Testis (tissue), 5 donors: ENCODE measurements at places on chromosomes 5 and 9. TPM values are rescaled to one million over a fixed set of nuclear protein-coding genes. Genes with fewer than 3 reads are reported as not detected.

DDX4 gene
- polyA plus RNA-seq = 165 TPM

PCA3 gene
- not detected for polyA plus RNA-seq

DMRT2 gene
- 2.1 TPM for polyA plus RNA-seq

DROSHA gene
- 23.3 TPM for polyA plus RNA-seq

CDX1 gene
- polyA plus RNA-seq = 3.4 TPM

SPINK7 gene
- polyA plus RNA-seq = not detected

SLC34A1 gene
- not detected for polyA plus RNA-seq

SLC23A1 gene
- polyA plus RNA-seq = 0.34 TPM

PELO gene
- 10.6 TPM for polyA plus RNA-seq

ZCCHC10 gene
- 45.4 TPM for polyA plus RNA-seq

PCDHGA4 gene
- 1.9 TPM for polyA plus RNA-seq

CMYA5 gene
- 2.7 TPM for polyA plus RNA-seq

SRD5A1 gene
- polyA plus RNA-seq = 3.8 TPM

ZNF883 gene
- polyA plus RNA-seq = 2.8 TPM

ECSCR gene
- polyA plus RNA-seq = 13.9 TPM

RASEF gene
- 2.7 TPM for polyA plus RNA-seq

OLFM1 gene
- 16.0 TPM for polyA plus RNA-seq
